ENCODE measurements at places on chromosomes 4 and X.

DNA sequence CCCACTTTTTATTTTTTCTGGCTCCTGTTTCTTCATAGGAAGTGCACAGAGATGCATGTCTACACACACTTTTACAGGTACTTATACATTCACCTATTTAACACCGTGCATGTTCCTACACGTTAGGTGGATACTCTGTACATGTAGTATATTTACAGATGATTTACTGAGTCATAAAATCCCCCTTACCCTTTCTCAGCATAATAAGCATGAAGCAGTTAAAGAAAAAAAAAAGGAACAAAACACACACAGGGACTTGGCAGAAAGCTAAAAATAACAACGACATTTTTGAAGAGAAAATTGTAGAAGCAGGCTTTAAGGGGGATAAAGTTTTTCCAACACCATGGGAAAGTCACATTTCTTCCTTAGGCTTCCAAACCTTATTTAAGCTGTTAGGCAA is 96.4 kb upstream of the IQCM start:
- no peak for DNase-seq

DNA sequence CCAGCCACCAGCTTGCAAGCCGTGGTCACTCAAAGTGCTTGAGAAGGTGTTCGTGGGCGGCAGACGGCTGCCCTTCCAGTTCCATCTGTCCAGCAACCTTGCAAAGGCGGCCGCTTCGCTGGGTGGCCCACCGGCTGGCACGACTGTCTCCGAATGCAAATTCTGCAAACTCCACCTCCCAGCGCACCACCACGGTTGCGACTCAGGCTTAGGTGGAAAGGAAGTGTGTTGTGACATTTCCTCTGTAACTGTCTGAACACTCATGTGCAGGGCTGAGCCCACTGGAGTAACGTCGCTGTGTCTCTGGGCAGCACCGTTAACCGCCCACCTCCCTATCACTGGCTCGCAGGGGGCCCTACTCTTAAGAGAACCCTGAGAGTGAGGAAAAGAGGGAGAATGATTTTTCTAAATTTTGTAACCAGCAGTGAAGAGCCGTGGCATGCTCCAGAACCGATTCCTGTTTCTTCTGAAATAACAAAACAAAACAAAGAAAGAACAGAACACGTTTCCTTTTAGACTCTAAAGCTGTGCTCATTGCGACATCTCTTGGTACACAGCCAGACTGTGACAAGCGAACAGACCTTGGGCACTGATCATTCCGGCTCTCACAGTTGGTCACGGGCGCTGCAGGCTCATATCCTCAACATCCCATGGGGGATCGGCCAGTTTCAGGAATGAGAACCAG is at the start of gene P2RY8:
Gene P2RY8 (minus strand): TSS at position 155 of the 685 bp plus-strand sequence. CDS start 70,627 bp downstream, outside the sequence.
- peak; percentile 92 for DNase-seq

DNA sequence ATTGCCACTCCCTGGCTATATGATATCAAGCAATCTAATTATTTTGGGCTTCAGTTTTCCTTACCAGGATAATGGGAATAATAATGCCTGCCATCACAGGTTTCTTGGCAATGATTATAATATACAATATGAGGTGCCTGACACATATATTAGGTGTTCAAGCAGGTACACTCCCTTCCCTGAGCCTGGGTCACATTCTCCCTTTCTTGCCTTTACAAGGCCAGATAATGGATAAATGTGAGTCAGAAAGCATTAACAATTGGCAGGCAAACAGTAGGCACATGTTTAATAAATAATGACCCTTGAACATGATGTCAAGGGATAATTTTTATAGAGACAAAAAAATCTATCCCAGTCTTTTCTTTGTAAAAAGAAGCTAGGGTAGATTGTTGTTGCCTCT is 17.2 kb downstream of the NDP start:
- no peak for DNase-seq

DNA sequence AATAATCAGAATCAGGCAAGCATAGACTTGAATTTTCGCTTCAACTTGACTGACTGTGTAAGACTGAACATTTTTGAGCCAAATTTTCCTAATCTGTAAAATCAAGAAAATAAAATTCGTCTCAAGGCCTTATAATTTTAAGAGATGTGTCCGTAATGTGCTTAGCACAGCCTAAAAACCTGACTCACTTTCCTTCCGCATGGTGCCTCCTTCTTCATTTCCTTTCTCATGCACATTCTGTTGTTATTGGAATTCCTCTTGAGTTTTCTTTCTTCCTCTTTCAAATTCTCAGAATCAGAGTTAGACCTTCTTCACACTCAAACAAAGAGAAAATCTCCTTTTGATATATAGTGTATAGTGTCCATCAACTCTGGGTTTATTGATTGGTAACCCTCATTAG is 208.9 kb upstream of the SLIT2 start:
- no peak for DNase-seq

GRCh38 chrX:46994096-46994495 is 81.9 kb downstream of the JADE3 start:
- DNase-seq: no peak

- DNase-seq: no peak
Measured at GRCh38 chrX:119775517-119776238, 15.8 kb downstream of the RPL39 start.

Data from bone marrow (tissue), 2 donors.